ENCODE measurements at places on chromosomes 16 and 17. TPM values are rescaled to one million over a fixed set of nuclear protein-coding genes. Genes with fewer than 3 reads are reported as not detected.

TP53TG3F gene
- total RNA-seq, result not detected

- DNase-seq, result no peak
These were observed 31.5 kb upstream of the NOL11 start for GRCh38 chr17:67686241-67686640.

GRCh38 chr17:40608061-40608581 is 39.5 kb downstream of the SMARCE1 start:
- DNase-seq, result no peak

GRCh38 chr17:64393000-64393402 is 2.3 kb upstream of the PECAM1 start:
- peak; percentile 17 for DNase-seq

DNA sequence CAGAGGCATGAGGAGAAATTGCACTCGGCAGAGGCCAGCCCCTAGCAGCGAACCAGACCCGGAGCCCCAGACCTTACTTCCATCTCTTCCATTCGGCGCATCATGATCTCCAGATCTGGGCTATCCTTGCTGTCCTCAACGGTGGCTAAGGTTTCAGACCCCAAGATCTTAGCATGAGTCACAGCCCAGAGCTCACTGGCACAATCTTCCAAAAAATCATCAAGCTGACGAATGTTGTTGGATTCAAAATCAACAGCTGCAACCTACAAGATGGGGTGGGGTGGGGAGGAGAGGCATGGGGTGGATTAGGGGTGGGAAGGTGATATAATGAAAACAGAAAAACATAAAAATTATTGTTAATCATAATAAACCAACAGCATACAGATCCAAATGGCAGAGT is 39.7 kb upstream of the PITPNM3 start:
- DNase-seq, result no peak

- peak; percentile 70 for DNase-seq
These were observed 90.8 kb upstream of the TOB1 start for GRCh38 chr17:50956750-50957523.

- DNase-seq, result no peak
These were observed 15.8 kb downstream of the WDR45B start for GRCh38 chr17:82632451-82632850.

PIRT gene
- total RNA-seq, result not detected

KRTAP3-1 gene
- not detected for total RNA-seq

- no peak for DNase-seq
These were observed at the start of gene MAZ for GRCh38 chr16:29806099-29806579. TSS of gene MAZ (plus strand) at chr16:29806529. CDS start at chr16:29806702, 173 bp downstream.

GALK1 gene
- total RNA-seq, result 31.0 TPM

- DNase-seq, result no peak
These were observed 69.6 kb upstream of the RCVRN start for GRCh38 chr17:9974448-9975381.

KRTAP4-3 gene
- not detected for total RNA-seq

Data from ovary (tissue), 10 donors.